ENCODE measurements at places on chromosomes 12 and 14.

GRCh38 chr14:74349757-74350156 lies 1.5 kb downstream of the VRTN start:
- DNase-seq: no peak

- no peak for DNase-seq
Observed at GRCh38 chr12:106154751-106155273, 16.1 kb upstream of the NUAK1 start.

DNA sequence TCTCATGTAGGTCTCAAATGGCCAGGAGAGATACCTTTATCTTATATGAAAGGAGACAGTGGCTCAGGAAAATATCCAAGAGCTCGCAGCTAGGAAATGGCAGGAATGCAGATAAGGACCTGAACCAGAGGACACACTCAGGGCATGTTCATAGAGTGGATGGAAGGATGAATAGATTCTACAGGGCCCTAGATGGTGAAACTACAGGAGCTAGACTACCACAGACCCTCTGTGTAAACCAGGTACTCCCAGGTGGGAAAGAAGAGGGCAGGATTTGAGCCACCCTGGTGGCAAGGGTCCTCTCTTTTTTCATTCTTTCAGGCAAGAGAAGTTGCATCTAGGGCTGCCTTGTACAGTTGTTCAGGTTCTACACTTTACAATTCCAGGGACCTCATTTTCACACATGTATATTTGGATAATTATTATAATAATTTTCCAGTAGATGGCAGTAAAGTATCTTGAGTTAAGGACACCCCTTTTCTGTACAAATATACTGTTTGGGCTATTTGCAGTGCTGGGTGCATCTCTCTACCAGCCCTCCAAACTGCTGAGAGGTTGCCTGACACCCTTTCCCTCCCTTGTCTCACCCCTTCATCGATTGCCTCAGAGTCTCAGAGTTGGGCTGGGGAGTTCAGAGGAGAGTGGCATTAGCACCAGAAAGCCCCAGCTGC lies 10.5 kb upstream of the ZDHHC22 start:
- no peak for DNase-seq

- no peak for DNase-seq
Observed at GRCh38 chr14:54085841-54086240, 129.2 kb upstream of the BMP4 start.

DNA sequence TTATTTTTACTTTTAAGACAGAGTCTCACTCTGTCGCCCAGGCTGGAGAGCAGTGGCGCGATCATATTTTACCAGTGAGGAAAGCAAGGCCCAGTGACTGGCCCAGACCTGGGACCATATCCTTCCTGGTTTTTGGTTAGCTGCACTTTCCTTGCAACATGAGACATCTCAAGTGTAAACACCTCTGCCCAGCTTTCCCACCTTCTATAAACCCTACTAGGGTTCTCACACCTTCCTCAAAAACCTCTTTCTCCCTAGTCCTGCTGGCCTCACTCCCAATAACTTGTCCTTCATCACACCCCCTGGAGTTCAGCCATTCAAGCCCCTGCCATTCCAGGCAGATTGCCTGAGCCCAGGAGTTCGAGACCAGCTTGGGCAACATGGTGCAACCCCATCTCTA lies 10.3 kb upstream of the PRPH start:
- DNase-seq: no peak
